ENCODE measurements at places on chromosomes 11 and 22.
A peak's percentile ranks its signal among the peaks of the same experiment; 100 is the strongest.

GRCh38 chr11:30310623-30311022, 12.3 kb upstream of the ARL14EP start:
- DNase-seq = no peak

GRCh38 chr11:83172551-83172950, 15.6 kb downstream of the PCF11 start:
- no peak for DNase-seq

GRCh38 chr11:79461144-79461543, 20.3 kb upstream of the TENM4 start:
- peak; percentile 53 for DNase-seq

DNA sequence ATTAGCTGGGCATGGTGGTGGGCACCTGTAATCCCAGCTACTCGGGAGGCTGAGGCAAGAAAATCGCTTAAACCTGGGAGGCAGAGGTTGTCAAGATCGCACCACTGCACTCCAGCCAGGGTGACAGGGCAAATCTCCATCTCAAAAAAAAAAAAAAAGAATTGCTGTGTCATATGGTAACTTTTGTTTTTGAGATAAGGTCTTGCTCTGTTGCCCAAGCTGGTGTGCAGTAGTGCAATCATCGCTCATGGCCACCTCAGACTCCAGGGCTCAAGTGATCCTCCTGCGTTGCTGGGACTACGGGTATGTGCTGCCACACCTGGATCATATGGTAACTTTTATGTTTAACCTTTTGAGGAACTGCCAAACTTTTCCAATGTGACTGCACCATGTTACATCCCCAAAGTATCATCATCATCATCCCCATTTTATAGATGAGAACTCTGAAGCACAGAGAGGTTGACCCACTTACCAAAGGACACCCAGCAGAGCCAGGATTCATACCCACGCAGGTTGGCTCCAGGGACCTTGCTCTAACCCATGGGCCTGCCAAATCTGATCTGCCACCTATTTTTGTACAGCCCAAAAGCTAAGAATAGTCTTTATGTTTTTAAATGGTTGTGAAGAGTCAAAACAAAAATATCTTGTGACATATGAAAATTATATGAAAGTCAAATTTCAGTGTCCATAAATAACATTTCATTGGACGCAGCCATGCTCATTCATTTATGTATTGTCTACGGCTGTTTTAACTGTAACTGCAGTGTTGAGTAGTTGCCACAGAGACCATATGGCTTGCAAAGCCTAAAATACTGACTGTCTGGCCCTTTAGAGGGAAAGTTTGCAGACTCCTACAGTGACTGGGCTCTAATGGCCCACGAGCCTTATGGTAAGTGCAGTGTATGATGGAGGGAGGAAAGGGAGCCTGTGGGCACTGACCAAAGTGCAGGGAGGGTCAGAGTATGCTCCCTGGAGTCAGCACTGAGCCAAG, 45.3 kb downstream of the GDPD5 start:
- DNase-seq = no peak

GRCh38 chr11:134017511-134018430, 51.1 kb upstream of the JAM3 start:
- no peak for DNase-seq

GRCh38 chr22:45846952-45847351, 130.0 kb downstream of the WNT7B start:
- DNase-seq = no peak

- no peak for DNase-seq
Observed at GRCh38 chr11:78744949-78745348, 170.3 kb upstream of the NARS2 start.

- peak; percentile 69 for DNase-seq
Observed at GRCh38 chr11:85076535-85077330, 550.4 kb downstream of the DLG2 start.

DNA sequence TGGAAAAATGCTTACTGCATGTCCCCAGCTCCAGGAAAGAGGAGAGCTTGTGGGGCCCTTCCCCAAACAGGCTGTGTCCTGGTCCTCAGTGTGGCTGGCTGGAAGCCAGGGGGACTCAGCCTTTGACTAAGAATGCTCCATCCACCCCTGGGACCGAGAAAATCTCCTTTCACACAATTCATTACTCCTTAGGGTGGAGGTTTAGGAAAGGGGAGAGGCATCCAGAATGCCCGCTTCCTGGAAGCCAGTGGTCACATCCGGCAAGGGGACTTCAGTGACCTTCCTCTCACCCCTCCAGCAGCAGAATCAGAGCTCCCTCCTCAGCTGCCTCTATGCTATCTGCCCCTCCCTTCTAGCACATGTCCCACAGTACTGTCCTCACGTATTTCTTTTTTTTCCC, 21.9 kb downstream of the ATG16L2 start:
- DNase-seq = no peak

DNA sequence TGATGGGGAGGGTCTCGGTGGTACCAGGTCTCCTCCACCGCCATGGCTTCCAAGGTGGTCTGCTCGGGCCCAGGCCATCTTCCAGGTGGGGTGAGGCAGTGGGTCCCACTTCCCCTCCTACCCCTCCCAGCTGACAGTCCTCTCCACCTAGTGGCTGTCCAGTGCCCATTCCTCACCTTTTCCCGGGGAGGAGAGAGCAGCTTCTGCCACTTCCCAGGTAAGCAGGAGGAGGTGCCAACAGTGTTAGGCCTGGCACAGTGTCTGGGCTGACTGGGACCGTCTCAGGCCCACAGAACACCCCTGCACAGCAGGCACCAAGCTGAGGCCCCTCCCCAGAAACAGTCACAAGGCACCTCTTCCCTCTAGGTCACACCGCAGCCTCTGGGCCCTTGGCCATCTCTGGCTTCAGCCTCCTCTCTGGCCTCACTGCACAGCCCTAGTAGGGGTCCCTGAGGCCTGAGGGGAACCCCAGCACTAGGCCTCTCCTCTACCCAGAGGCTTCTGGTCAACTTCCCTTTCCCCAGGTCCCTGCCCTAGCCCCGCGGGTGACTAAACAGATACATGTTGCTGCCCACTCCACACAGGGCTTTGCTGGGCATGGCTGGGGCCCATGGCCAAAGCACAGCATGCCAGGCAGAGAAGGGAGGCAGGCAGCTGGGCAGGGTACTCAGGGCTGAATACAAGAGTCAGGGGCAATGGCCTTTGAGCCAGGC, 2.3 kb upstream of the ANKRD13D start:
- no peak for DNase-seq

DNA sequence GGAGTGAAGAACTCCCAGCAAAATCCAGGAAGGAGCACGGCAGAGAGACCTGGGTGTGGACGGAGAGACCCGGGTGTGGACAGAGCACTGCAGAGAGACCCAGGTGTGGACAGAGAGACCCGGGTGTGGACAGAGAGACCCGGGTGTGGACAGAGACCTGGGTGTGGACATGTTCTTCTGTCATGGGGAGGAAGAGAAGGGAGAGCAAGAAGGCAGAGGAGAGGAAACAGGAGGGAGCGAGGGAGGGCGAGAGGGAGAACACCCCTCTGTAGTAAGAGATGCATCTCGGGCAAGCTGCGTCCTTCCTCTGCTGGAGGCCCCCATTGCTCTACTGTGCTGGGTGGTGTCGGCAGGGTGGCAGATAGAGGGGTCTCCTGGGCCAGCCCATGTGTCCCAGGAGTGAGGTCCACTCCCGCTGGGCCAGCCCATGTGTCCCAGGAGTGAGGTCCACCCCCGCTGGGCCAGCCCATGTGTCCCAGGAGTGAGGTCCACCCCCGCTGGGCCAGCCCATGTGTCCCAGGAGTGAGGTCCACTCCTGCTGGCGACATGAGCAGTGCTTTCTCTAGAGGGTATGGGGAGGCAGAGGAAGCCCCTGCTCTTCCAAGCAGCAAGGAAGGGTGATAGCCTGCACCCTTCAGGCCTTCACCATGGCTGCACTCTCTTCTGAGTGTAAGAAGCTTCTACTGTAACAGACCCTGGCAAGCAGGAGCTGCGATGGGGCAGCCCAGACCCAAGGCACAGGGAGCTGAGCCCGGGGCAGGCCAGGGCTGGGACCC, 934.2 kb downstream of the BRD1 start:
- DNase-seq = no peak

- no peak for DNase-seq
Observed at GRCh38 chr11:64165481-64165841, 452 bp downstream of the MACROD1 start.

DNA sequence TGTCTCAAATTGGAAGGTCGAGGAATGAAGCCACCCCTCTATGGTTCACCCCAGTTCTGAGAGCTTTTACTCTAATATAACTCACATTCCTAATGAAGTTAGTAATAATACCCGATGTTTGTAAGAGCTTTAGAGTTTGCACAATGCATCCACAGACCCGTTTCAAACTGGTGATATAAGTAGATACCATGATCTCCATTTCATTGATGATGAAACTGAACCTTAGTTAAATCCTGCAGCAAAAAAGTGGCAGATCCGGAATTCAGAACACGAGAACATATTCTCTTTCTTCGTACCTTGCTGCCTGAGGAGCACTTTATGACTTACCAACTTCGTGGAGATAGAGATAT, 757 bp upstream of the RBFOX2 start:
- DNase-seq = no peak

DNA sequence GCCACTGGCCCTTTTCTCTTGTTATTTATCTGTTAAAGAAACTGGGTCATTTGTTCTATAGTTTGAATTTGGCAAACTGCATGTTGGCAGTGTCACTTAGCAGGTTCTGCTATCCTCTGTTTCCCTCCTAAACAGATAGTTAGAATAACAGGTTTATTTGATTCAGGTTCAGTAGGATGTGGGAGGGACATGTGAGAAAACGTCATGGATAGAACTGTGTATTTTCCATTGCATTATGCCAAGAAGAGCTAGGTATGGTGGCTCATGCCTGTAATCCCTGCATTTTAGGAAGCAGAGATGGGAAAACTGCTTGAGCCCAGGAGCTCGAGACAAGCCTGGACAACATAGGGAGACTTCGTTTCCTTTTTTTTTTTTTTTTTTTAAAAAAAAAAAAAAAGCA, 24.3 kb downstream of the PATL1 start:
- DNase-seq = no peak

- no peak for DNase-seq
Observed at GRCh38 chr11:106276859-106277436, 199.5 kb downstream of the AASDHPPT start.

DNA sequence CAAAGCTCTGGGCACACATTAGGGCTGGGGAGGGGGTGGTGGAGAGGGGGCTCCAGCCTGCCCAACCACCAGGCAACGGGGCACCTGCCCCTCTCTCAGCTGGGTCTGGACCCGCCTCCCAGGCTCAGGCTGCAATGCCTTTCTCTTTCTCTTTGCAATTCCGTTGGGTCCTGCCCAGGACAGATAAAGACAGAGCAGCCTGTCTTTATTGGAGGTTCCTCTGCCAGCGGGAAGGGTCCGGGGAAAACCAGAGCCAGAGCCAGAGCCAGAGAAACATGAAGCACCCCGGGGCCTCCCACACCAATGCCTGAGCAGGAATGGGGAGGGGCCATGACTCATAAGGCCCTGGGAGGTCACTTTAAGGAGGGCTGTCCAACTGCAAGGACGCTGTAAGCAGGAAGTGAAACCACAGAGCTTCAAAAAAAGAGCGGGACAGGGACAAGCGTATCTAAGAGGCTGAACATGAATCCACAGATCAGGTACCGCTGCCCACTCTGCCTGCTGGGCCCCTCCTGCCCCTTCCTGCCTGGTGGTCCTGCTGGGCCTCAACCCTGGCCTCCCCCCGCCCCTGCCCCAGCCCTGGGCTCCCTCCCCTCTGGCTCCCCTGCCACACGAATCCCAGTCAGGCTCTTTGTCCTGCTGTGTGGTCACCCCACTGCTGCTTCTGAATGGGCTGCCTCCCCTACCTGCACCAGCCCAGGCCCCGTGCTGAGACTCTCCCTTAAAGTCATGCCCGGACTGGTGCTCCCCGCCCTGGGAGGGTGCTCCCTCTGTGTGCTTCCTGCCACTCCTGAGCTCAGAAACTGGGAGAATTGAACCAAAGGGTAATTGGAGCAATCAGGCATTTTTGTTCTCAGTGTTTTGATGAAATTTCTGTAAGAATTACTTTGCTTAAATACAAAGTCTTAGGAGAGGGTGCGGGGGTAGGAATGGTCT, at the start of gene APOBEC3B:
Gene APOBEC3B, plus strand, starts transcription at position 356 of the 936 bp plus-strand sequence. Its CDS starts 107 bp downstream, at position 463.
- DNase-seq = peak; percentile 85

GRCh38 chr11:112334381-112334780, 73.7 kb upstream of the PLET1 start:
- DNase-seq = peak; percentile 96

DNA sequence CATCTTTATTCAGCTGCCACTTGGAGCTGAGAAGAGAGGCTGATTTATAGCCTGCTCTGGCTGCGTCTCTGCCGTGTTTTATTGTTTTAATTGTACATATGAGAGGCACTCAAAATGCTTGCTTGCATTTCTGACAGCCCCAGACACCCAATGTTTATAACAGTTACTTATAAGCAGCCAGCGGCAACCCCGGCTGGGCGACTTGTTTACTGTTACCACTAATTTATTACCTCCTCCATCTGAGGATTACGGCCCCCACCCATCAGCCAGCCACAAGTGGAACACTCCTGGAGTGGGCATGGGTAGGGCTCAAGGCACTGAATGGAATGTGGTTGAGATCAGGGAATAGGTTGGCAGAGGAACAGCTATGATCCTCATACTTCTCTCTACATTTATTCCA, 61.2 kb downstream of the CLPB start:
- no peak for DNase-seq

DNA sequence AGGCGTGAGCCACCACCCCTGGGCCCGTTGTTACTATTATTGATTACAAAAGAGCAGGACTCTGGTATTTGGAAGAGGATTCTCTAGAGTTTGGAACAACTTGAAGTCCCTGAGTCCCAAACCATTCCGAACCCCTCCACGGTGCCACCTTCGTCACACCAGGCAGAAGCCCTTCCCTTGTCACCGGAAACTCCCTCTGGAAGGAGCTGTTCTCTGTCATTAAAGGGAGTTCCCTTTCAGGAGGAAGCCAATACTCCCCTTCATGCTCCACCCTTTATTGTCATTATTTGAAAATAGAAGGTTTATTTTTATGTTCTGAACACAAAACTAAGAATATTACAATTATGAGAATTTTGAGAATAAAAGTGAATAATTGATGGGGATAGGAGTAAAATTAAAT, 5.1 kb upstream of the C11orf24 start:
- DNase-seq = no peak

DNA sequence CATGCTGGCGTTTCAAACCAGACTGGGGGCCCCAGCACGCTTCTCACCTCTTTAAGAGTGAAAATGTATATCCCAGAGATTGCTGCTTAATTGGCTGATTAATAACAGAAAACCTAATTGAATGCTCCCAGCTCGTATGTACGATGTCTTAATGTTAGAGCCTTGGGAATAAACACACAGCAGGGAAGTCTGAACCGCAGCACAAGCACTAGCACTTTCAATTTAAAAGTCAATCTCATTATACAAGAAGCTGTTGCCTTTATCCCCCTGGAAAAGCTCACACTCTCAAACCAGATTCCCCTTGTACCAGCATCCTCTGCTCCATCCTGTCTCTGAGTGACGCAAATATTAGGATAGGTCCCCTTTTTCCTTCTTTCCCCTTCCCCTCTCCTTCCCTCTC, 449.1 kb downstream of the MN1 start:
- DNase-seq = no peak

- DNase-seq = peak; percentile 40
Observed at GRCh38 chr11:100994966-100995365, 134.6 kb downstream of the PGR start.

GRCh38 chr11:1281326-1281973, 28.0 kb downstream of the TOLLIP start:
- no peak for DNase-seq
